ENCODE measurements at places on chromosomes 4 and X.
A peak's percentile ranks its signal among the peaks of the same experiment; 100 is the strongest.

- DNase-seq, result no peak
Observed at GRCh38 chr4:1711571-1712215, 426 bp downstream of the SLBP start.

DNA sequence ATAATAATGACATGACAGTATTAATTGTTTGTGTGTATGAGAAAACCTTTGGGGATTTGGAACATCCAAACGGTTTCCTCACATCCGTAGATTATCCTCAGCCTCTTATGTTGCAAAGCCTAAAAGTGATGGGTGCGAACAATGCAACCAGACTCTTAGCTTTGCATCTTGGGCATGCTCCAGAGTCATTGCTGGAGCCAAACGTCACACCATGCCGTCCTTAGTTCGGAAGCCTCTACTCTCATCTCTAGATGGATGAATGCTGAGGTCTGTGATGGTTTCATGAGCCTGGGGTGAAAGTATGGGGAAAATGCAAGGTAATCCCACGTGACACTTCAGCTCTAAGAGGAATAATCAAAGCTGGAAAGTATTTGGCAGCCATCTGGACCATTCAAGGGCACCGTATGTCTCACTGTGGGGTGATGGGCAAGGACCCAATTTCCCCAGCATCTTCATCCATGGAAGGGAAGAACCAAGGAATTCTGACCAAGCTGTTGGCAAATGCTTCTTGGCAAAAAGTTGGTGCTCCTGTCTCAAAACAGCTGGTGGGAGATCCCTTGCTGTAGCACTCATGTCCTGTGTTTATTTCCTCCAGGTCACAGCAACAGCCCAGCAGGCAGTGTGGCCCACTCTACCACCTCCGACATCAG lies 6.3 kb upstream of the RTL5 start:
- DNase-seq, result no peak

GRCh38 chr4:48472794-48473193 lies 10.3 kb upstream of the SLC10A4 start:
- DNase-seq, result no peak

DNA sequence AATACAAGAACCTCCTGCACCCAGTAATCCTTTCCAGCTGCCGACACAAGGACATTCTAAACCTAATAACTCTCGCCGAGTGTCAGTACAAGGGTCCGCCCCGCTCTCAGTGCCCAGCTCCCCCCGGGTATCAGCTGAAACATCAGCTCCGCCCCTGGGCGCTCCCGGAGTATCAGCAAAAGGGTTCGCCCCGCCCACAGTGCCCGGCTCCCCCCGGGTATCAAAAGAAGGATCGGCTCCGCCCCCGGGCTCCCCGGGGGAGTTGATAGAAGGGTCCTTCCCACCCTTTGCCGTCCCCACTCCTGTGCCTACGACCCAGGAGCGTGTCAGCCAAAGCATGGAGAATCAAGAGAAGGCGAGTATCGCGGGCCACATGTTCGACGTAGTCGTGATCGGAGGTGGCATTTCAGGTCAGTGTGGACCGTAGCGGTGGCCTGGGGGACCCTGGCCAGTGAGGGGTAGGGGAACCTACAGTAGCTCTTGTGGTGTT lies at the start of gene MAOA:
Gene MAOA (plus strand): TSS at position 295 of the 490 bp plus-strand sequence. CDS start 43 bp downstream, at position 338.
- DNase-seq, result peak; percentile 49

- DNase-seq, result no peak
Observed at GRCh38 chrX:14344172-14344940, 185.0 kb upstream of the GLRA2 start.

- DNase-seq, result no peak
Observed at GRCh38 chrX:19649226-19649995, 134.1 kb upstream of the MAP3K15 start.

GRCh38 chr4:75302648-75303047 lies 211.6 kb downstream of the RCHY1 start:
- no peak for DNase-seq

DNA sequence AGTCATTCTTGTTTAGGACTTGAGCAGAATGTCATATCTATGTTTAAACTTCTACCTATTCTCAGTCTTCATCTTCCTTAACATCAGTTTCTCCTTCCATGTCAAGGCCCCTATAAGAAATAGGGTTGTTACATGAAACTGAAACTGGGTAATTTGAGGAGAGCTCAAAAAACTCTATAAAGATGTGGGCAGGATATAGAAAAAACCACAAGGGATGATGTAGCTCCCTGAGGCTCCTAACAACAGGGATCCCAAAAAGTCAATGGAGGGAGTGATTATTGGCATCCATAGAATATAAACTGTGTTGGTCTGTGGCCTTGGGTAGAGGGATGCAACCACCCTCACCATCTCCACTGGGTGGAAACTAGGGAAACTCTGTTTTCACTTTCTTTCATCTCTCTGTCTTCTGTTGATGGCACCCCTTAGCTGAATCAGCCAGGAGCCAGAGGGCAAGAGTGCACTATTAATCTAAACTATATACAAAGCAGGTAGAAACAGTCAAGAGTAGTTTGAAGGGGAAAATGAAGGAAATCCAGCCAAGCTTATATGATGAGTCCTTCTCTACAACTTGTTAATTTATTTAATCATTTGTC lies 27.6 kb downstream of the C4orf54 start:
- no peak for DNase-seq

- DNase-seq, result no peak
Observed at GRCh38 chr4:184721254-184721653, 12.6 kb downstream of the CENPU start.

- no peak for DNase-seq
Observed at GRCh38 chr4:24831637-24832036, 36.3 kb downstream of the SOD3 start.

GRCh38 chrX:149643496-149643895 lies 11.9 kb upstream of the TMEM185A start:
- DNase-seq, result no peak

DNA sequence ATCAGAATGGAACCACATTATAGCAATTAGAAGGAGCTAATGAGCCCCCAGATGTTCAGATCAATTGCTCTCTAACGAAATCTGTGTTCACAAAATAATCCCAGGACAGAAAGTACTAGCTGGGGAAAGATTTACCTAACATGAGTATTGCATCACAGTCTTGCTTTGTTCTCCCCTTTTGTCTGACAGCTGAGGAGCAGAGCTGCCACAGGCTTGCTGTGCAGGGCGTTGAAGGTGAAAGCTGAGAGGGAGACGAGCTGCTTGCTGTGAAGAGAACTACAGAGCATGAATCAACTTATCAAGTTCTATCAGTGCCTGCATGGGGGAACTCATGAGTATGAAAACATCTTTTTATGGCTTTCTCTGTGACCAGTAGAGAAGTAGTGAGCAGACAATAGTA lies 441.2 kb downstream of the CENPC start:
- no peak for DNase-seq

GRCh38 chr4:81314196-81314896 lies 99.3 kb upstream of the PRKG2 start:
- no peak for DNase-seq

- DNase-seq, result no peak
Observed at GRCh38 chrX:13091111-13091765, 46.8 kb upstream of the FAM9C start.

DNA sequence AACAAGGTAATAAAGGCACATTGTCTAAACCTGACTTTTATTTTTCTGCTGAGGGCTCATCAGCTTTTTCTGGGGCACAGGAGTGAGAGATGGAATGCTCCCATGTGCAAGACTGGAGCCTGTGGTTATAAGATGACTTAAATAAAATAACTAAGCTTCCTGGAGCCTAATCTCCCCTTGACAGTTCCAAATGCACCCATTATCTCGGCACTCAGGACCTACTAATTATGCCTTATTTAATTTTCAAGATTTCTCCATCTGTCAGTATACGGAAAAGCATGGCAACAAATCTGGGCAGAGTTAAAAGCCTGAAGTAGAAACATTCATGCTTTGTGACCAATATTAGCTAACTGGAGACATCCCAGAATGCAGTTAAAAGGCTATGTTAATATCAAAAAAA lies 416.7 kb upstream of the TEX13C start:
- no peak for DNase-seq

DNA sequence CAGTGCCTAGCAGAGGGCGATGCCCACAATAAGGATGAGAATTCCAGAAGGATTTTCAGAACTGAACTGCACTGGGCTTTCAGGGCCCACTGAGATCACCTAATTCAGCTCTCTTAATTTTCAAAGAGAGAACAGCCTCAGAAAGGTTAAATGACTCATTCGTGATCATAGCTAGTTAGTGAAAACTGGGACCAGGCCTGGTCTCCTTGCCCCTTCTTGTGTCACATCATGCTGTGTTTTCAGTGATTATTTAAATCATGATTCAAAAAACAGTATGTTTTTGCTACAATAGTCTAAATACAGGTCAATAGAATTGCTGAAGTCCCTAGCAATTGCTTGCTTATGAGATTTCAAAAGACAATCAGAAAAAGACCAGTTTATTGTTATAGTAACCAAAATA lies 136.4 kb upstream of the PLAC1 start:
- DNase-seq, result no peak

GRCh38 chrX:103418811-103419340 lies 42.5 kb downstream of the BEX3 start:
- DNase-seq, result no peak

DNA sequence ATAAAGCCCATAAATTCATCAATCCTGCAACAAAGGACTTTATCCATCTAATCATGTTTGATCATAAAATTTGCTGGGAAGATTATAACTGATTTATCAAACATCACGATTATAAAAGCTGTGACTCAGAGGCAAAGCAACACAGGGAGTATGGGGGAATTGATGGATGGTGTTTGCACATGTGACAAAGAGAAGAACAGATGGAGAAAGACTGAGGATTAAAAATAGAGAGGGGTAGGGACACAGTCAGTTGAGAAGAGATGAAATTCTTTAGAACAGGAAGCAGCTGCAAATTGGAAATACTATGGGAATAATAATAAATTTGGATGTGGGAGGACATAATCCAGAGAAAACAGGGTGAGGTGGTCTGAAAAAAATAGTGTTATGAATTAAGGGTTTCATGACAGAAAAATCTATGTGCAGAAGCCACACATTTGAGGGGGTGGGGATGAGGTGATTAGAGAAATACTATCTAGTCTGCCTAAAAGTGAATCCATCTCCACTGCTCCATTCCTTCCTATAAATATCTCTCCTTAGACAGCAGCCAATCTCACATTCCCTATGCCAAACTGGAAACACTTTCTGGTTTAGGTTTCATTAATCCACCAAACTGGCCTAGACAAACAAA lies 6.2 kb downstream of the PRR32 start:
- DNase-seq, result no peak

- no peak for DNase-seq
Observed at GRCh38 chr4:53000560-53000959, 138.4 kb downstream of the RASL11B start.
